NCI-H526 (cell line): ENCODE measurements at places on chromosomes 5 and 9.

GRCh38 chr5:74648835-74649293, 8.3 kb upstream of the ENC1 start:
- DNase-seq: peak; percentile 76

- DNase-seq: no peak
Measured at GRCh38 chr5:149559706-149560105, 8.5 kb upstream of the CSNK1A1 start.

DNA sequence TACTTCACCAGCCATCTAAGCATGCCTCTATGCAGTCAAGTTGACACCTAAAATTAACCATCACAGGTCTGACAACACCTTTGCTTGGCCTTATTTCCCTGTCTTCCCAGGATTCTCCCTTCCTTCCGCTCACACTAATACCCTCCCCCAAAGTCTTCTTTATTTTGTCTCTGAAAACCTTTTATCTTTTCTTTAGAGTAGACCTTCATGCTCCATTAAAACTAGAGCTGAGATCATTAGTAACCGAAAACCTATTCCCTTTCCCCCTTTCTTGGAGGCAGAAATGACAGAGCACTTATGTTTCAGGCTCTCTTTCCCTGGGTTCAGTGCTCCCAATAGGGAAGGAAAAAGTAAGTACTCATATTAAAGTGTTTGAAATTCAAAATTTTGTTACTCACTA, 423.8 kb downstream of the YTHDC2 start:
- no peak for DNase-seq

- DNase-seq: no peak
Measured at GRCh38 chr5:23071682-23072081, 218.5 kb upstream of the CDH12 start.

- DNase-seq: no peak
Measured at GRCh38 chr5:73067213-73067612, 53.2 kb upstream of the TMEM171 start.

DNA sequence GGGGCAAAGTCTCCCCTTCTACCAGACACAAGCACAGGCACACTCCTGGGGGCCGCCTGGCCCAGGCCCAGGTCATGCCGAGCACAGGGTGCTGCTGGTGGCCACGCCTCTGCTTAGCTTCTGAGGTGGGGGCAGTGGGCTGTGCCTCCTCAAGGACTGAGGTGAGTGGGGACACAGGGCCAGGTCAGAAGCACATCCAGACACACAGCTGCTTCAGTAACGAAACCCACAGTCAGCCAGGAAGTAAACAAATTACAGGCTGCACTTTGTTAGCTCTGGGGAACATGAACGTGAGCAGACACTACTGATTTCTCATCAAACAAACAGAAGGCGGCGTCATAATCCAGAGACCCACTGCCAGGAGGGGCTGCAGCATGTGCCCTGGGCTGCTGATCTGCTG, 192.4 kb downstream of the HSPA4 start:
- peak; percentile 15 for DNase-seq

- DNase-seq: no peak
Measured at GRCh38 chr9:36276781-36277181, 18.5 kb upstream of the GNE start.

GRCh38 chr5:1315018-1315708, 20.3 kb upstream of the TERT start:
- DNase-seq: no peak

- DNase-seq: no peak
Measured at GRCh38 chr9:114899995-114900394, 30.4 kb downstream of the TNFSF8 start.

- DNase-seq: no peak
Measured at GRCh38 chr9:76626141-76626540, 138.1 kb upstream of the PCA3 start.

DNA sequence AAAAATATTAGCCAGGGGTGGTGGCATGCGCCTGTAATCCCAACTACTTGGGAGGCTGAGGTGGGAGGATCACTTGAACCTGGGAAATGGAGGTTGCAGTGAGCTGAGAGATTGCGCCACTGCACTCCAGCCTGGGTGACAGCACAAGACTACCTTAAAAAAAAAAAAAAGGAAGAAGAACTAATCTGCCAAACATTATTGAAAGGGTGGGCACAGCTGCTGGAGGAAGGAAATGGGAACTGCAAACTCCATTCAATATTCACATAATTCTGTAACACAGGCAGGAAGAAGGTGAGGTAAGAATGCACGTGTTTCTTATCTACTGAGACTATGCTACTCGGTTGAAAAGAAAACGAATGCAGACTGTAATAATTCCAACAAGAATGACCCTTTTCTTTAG, 121.1 kb upstream of the GNA14 start:
- no peak for DNase-seq

GRCh38 chr5:54873691-54874090, 111.7 kb downstream of the ESM1 start:
- no peak for DNase-seq

- DNase-seq: no peak
Measured at GRCh38 chr9:112130347-112130746, 44.8 kb downstream of the SUSD1 start.

DNA sequence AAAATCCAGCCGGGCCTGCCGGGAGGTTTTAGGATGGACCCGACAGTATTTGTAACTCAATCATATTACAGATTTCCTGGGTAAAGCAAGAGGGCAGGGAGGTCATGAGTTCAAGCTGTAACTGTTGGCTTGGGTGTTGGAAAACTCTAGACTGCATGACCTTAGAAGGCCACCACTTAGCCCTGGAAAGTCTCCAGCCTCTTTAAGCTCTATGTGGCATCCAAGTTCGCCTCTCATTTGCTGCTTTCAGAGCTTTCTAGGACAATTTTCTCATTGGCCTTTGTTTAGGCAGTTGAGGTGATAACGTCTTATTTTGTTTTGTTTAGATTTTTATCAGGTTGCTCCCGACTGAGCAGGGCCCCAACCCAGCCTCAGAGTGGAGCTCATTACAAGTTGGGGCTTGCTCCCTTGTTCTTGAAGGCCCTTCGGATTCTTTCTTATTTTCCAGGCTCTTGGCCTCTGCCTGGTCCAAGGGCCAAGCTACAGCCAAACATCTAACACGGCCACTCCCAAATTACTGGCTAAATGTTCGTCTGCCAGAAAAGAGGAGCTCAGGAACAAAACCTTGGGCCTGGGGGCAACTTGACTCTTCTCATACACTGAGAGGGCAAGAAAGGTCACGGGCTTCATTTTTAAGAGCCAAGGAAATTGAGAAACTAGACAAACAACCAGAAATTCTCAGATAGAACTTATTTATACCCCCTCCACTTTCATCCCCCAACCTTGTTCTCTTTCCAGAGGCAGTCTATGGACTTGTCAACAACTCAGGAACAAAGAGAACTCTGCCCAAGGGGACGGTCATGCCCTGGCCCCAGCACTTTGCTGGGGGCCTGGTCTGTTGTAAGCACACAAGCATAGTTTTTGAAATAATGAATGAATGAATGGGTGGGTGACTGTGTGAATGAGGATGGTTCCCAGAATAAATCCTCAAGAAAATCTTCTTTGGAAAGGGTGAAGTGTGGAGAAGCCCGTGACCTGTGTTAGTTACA, 526.9 kb downstream of the BNC2 start:
- DNase-seq: no peak

DNA sequence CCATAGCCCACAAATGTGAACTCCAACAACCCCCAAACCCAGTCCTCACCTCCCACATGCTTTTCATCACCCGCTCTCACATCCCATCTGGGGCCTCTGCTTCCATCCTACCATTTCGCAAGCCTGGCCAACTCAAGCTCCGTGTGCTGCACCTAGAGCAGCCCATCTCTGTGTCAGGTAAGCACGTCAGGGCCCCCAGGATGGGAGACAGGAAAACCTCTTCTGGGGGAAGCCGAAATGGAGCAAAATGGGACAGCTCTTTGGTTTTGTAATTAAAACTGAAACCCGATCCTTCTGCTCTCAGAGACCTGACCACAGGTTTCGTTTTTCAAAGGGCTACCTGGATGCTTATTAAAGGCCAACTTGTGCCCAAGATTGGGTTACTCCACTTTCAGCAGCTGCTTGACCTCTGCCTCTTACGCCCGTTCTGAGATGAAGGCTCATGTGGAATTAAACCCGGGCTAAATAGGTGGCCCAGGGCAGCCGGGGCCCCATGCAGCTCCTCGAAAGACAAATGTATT, 287.7 kb downstream of the SLIT3 start:
- DNase-seq: peak; percentile 24

DNA sequence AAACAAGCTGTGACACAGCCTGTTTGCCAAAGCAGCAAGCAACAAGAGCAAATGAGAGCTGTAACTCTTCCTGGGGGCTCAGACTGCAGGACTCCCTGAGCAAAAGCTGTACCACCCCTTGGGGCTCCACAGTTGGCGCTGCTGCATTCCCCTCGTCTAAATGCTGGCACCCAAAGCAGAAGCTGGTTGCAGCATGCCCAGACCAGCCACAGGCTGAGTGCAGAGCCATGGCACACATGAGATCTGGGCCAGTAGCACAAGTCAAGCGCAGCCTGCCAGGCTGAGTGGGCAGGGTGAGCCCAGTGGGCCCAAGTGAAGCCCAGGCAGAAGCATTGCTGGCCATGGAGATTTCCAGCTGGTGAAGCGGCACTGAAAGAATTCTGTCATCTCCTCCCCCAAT, 157.3 kb upstream of the GRAMD2B start:
- no peak for DNase-seq

GRCh38 chr5:39352951-39353350, 11.3 kb downstream of the C9 start:
- no peak for DNase-seq

DNA sequence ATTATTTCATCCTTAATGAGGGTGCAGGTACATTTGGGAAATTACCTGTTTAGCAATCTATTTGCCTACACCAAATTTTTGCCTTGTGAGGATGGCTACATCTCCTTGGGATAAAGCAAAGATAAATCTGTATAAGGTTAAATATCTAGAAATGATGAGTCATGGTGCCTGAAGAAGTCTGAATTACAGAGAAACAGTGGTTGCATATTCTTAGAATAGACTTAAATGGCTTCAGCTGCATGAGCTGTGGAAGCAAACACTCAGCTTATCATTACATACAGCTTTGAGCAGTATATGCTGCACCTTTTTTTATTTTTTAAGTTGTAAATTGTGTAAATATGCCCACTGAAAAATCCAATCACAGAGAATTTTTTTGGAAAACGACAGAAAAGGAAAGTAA, 153.5 kb downstream of the RAPGEF6 start:
- DNase-seq: no peak

- DNase-seq: no peak
Measured at GRCh38 chr5:50822761-50823160, 156.3 kb downstream of the PARP8 start.

DNA sequence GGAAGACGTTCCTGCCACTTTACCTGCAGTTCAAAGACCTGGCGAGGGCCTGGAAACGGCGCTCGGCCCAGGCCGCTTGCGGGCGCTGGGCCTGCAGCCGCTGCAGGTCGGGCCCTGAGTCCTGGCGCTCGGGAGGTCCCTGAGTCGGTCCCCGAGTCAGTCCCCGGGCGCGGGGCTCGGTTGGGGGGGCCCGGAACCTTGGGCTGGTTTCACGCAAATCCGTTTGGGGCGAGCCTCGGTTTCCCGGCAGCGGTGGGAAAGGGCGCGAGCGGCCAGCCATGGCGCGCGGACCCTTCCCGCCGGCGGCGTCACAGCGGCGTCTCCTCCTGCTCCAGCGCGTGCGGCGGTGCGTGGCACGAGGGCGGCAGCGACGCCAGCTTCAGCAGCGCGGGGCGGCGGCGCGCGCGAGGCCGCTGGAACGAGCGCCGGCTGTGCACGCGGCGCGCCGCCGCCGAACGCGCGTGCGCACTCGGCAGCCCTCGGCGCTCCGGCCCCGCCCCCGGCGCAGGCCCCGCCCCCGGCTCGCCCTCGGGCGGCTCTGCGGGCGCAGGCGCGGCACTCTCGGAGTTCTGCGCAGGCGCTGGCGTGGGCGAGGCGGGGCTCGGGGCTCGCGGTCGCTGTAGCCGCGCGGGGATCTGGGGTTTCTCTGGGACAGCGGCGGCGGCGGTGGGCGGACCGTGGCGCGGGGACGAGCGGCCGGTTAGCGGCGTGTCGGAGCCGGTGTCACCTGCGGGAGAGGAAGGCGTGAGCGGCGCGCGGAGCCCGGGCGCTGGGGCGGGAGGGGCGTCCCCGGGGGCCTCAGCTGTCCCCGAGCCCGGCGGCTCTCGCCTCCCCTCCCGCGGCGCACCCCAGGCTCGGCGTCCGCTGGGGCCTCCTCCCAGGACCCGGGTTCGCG, 29.9 kb downstream of the EXOC3 start:
- DNase-seq: peak; percentile 96

GRCh38 chr5:491119-491855, 33.0 kb downstream of the SLC9A3 start:
- DNase-seq: no peak

- DNase-seq: no peak
Measured at GRCh38 chr5:154800582-154800981, 45.4 kb downstream of the LARP1 start.

GRCh38 chr9:136643596-136644342, 18.9 kb upstream of the EGFL7 start:
- no peak for DNase-seq

DNA sequence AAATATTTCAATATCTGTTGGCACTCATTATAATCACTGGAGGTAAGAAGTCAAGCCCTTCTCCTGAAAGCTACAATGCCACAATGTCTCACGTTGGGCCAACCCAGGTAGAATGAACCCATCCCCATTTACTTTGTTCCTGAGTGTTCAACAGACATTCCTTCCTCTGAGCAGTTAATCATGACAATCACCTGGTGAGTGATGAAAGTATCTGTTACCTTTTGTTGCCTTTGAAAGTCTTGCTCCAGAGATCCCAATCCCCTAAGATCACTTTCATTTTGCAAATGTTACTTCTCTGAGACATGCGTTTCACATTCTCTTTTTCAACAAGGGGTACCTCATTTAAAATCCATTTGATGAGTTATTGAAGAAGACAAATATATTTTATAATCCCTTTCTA, 49.3 kb upstream of the MSX2 start:
- no peak for DNase-seq

GRCh38 chr9:121260457-121261106, 7.4 kb upstream of the GSN start:
- no peak for DNase-seq

DNA sequence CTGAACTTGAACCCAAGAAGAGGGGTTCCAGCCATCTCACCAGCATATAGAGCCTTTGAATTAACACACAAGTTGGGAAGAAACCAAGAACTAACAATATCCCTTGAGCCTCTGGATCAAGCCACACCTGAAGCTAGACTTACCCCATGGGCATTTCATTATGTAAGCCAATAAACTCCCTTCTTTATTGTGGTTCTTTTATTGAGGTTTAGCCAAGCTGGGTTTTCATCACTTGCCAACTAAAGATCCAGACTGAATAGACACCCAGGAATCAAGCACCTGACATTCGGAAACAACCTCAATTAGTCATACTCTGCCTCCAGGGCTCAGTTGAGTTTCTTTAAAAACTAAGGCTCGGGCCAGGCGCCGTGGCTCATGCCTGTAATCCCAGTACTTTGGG, 226.7 kb downstream of the AGTPBP1 start:
- DNase-seq: no peak
